ENCODE measurements at places on chromosomes 1 and 21.

- no peaks in the 10 kb centered on the region for H3K36me3 ChIP-seq
- no peak overlapping the region for H3K27ac ChIP-seq
- DNase-seq, result no peak
Observed at GRCh38 chr1:228366866-228367741, 39.5 kb downstream of the TRIM11 start.

DNA sequence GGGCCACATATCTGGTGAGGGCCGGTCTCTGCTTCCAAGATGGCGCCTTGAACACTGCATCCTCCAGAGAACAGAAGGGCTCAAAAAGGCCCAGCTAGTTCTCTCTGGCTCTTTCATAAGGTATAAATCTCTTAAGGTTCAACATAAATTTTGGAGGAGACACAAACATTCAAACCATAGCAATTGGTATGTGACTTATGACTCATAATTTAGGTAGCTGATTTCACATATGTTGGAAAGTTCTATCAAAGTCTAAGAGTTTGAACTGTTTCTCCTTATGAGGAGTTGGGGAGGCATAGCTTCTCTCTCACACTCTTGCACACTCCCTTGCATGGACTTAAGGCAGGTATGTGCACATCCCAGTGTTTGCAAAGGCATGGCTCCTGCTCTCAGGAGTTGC is 5.1 kb upstream of the FYB2 start:
- peaks cover 2% of the 10 kb centered on the region for H3K4me1 ChIP-seq
- H3K27ac ChIP-seq, result no peak overlapping the region
- no peak for DNase-seq

- no peak overlapping the region for H3K4me3 ChIP-seq
- H3K27ac ChIP-seq, result no peak overlapping the region
- DNase-seq, result no peak
- no peaks in the 10 kb centered on the region for H3K36me3 ChIP-seq
- H3K4me1 ChIP-seq, result no peaks in the 10 kb centered on the region
Observed at GRCh38 chr21:16851054-16851453, 661.8 kb upstream of the CXADR start.

DNA sequence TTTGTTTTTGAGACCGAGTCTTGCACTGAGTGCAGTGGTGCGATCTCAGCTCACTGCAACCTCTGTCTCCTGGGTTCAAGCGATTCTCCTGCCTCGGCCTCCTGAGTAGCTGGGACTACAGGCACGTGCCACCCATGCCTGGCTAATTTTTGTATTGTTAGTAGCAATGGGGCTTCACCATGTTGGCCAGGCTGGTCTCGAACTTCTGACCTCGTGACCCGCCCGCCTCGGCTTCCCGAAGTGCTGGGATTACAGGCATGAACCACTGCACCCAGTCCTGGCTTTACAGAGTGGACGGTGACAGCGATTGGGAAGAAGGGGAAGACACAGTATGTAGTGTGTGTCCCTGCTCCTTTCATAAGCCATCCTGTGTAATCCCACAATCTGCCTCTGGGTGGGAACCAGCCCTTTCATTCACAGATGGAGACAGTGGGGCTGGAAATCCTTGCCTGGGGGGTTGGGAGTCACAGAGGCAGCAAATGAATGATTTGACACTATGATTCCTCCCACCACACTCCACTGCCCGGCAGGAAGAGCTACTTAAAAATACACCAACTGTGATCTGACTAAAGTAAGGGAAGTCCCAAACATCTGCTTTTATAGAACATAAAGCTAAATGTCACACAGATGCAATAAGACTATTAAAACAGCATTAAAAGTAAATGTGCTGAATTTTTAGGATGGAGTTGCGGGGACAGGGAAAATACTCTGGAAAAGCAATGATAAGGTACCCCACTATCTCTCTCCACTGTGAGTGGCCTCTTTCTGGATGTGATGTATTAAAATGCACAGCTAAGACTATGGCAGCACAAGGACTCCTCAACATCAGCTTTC is 4.5 kb downstream of the PARP1 start:
- H3K4me3 ChIP-seq, result no peak overlapping the region
- peaks cover 73% of the 10 kb centered on the region for H3K4me1 ChIP-seq
- peaks cover 13% of the 10 kb centered on the region for H3K27me3 ChIP-seq
- DNase-seq, result no peak
- H3K27ac ChIP-seq, result no peak overlapping the region

- H3K4me1 ChIP-seq, result peaks cover 6% of the 10 kb centered on the region
- DNase-seq, result peak; percentile 2
- no peaks in the 10 kb centered on the region for H3K36me3 ChIP-seq
- no peak overlapping the region for H3K27ac ChIP-seq
- H3K4me3 ChIP-seq, result no peak overlapping the region
Observed at GRCh38 chr21:15682186-15682895, 47.4 kb upstream of the USP25 start.

DNA sequence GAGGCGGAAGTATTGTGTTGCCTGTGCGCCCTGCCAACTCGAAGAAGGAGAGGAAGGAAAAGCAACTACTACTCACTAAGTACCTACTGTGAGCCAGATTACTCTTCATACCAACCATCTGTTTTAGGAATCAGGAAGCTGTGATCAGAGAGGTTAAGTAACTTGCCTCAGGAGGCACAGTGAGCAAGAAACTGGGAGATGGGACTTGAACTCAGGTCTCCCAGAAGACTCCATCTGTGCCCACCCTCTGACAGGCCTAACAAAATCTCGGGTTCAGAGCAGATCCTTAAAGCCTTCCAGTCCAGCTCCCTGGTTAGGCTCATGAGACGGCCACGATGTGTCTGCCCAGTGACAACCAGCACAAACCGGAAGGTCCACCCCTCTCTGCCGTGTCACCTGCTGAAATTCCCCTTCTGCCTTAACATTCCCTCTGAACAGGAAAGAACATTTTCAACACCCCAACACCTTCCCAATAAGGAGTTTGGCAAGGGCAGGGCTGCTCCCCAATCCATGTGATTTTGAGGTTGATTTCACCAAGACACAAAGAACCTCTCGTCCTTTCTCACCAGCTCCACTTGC is 230.1 kb downstream of the TOMM20 start:
- H3K4me3 ChIP-seq, result no peak overlapping the region
- no peaks in the 10 kb centered on the region for H3K36me3 ChIP-seq
- H3K27ac ChIP-seq, result no peak overlapping the region

- no peak for DNase-seq
- peaks cover 7% of the 10 kb centered on the region for H3K27me3 ChIP-seq
- H3K4me1 ChIP-seq, result peaks cover 25% of the 10 kb centered on the region
- no peaks in the 10 kb centered on the region for H3K36me3 ChIP-seq
Observed at GRCh38 chr1:224113545-224113917, 380 bp upstream of the FBXO28 start.

- no peaks in the 10 kb centered on the region for H3K4me1 ChIP-seq
- peaks cover 27% of the 10 kb centered on the region for H3K27me3 ChIP-seq
- H3K4me3 ChIP-seq, result no peak overlapping the region
- H3K36me3 ChIP-seq, result no peaks in the 10 kb centered on the region
- no peak for DNase-seq
- no peak overlapping the region for H3K27ac ChIP-seq
Observed at GRCh38 chr1:225762002-225762441, 15.6 kb upstream of the SRP9 start.

DNA sequence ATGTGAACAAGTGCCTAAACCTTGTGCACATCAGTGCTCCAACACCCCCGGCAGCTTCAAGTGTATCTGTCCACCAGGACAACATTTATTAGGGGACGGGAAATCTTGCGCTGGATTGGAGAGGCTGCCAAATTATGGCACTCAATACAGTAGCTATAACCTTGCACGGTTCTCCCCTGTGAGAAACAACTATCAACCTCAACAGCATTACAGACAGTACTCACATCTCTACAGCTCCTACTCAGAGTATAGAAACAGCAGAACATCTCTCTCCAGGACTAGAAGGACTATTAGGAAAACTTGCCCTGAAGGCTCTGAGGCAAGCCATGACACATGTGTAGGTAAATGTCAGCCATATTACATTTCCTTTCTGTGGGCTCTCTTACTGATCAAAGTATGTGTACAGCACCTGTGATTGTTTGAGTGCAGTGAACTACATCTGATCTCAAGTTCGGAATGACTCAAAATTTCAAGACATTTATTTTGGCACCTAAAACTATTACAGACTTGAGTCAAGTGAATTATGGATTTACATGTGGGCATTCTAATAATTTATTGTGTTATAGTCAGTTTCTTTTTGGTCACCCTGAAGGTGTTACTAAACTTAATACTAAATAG is 196.5 kb downstream of the TPR start:
- H3K36me3 ChIP-seq, result no peaks in the 10 kb centered on the region
- H3K27me3 ChIP-seq, result peaks cover 4% of the 10 kb centered on the region
- no peaks in the 10 kb centered on the region for H3K4me1 ChIP-seq

DNA sequence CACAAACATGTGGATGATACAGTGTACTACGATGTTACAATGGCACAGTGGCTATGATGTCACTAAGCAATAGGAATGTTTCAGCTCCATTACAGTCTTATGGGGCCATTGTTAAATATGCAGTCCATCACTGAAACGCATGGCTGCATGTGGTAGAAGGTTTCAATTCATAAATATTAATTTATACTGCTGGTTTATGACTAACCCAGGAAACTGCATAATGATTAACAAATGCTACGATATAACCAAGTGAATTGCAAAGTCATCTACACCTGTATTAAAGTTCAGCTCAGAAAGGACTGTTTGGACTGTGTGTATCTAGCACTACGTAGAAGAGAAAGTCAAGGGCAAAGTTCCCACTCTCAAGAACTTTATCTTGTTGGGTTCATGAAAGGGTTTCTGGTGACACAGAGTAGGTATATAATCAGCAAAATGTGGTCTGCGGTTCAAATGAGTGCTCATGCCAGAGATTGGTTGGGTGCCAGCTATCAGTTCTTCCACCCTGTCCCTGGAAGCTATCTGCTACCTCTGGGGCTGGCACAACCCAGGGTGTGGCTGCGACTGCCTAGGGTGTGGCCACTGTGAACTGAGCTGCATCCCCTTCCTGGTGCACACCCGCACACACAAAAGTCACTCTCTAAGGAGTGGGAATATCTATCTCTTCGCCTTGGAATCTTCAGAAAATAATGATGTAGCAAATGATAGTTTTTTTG is 14.8 kb downstream of the MGST3 start:
- no peak for DNase-seq
- H3K27me3 ChIP-seq, result no peaks in the 10 kb centered on the region
- no peak overlapping the region for H3K4me3 ChIP-seq
- peaks cover 9% of the 10 kb centered on the region for H3K36me3 ChIP-seq
- peaks cover 21% of the 10 kb centered on the region for H3K4me1 ChIP-seq
- no peak overlapping the region for H3K27ac ChIP-seq

GRCh38 chr21:33403786-33404585 is 773 bp downstream of the IFNGR2 start:
- DNase-seq, result no peak
- peaks cover 52% of the 10 kb centered on the region for H3K27me3 ChIP-seq

- no peak overlapping the region for H3K27ac ChIP-seq
- no peaks in the 10 kb centered on the region for H3K36me3 ChIP-seq
- peak overlapping the region; percentile 63 for H3K4me3 ChIP-seq
- no peaks in the 10 kb centered on the region for H3K4me1 ChIP-seq
- peaks cover 14% of the 10 kb centered on the region for H3K27me3 ChIP-seq
- DNase-seq, result no peak
Observed at GRCh38 chr1:214552174-214552608, 789 bp upstream of the PTPN14 start.

DNA sequence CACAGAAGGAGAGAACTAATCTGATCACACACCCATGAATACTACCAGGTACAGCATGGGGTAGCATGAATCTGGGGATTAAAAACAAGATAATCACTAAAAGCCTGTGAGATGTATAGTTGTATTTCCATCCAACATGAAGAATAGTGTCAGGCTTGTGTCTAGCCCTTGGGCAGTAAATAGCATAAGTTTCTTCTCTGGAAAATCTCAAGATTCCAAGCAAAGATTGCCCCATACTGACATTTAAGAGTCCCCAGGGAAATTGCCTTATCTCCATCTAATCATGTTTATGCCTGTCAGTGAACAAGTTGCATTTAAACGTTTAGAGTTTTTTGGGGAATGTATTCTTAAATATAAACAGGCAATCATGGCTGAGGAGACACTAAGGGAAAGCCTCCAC is 109.2 kb upstream of the SERTAD4 start:
- no peak overlapping the region for H3K27ac ChIP-seq
- no peak for DNase-seq
- H3K36me3 ChIP-seq, result no peaks in the 10 kb centered on the region
- H3K27me3 ChIP-seq, result no peaks in the 10 kb centered on the region
- H3K4me1 ChIP-seq, result no peaks in the 10 kb centered on the region

GRCh38 chr1:227939791-227940771 is 7.7 kb downstream of the WNT9A start:
- H3K27ac ChIP-seq, result no peak overlapping the region
- H3K4me1 ChIP-seq, result peaks cover 6% of the 10 kb centered on the region
- H3K4me3 ChIP-seq, result no peak overlapping the region
- peaks cover 10% of the 10 kb centered on the region for H3K27me3 ChIP-seq
- DNase-seq, result no peak

- no peak overlapping the region for H3K27ac ChIP-seq
- no peak overlapping the region for H3K4me3 ChIP-seq
- H3K36me3 ChIP-seq, result no peaks in the 10 kb centered on the region
- H3K4me1 ChIP-seq, result no peaks in the 10 kb centered on the region
- DNase-seq, result no peak
Observed at GRCh38 chr1:183096894-183097293, 73.7 kb downstream of the LAMC1 start.

DNA sequence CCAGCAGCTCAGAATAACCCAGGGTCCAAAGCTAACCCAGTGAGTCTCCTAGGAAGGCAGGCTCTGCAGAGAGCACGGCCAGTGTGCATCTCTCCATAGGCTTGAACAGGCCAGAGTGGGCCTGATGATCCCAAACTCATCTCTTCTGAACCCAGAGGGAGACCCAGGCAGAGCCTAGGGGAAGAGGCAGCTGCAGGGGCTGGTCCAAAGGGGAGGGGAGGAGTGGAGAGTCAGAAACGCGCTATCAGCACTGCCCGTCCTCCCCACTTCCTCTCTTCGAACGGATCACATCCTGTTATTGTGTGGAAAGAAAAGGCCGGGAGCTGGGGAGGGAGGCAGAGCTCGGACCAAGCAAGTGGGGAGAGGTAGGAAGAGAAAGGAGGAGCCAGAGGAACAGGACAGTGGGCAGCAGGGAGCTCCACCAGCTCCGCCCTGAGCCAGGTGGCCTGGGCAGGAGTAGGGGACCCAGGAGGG is 20.2 kb downstream of the TAL1 start:
- no peak overlapping the region for H3K27ac ChIP-seq
- H3K4me1 ChIP-seq, result no peaks in the 10 kb centered on the region
- H3K36me3 ChIP-seq, result no peaks in the 10 kb centered on the region
- DNase-seq, result no peak
- H3K4me3 ChIP-seq, result no peak overlapping the region

GRCh38 chr1:204626381-204626780 is 59.2 kb downstream of the LRRN2 start:
- DNase-seq, result no peak
- peaks cover 6% of the 10 kb centered on the region for H3K27me3 ChIP-seq
- no peak overlapping the region for H3K4me3 ChIP-seq
- H3K4me1 ChIP-seq, result no peaks in the 10 kb centered on the region

GRCh38 chr1:51410568-51411460 is 80.5 kb upstream of the TTC39A start:
- peaks cover 7% of the 10 kb centered on the region for H3K4me1 ChIP-seq
- peaks cover 44% of the 10 kb centered on the region for H3K36me3 ChIP-seq
- DNase-seq, result no peak
- no peaks in the 10 kb centered on the region for H3K27me3 ChIP-seq
- H3K4me3 ChIP-seq, result no peak overlapping the region

Data from immature natural killer cell (primary cell).